ENCODE measurements at places on chromosomes 5 and 9.
A peak's percentile ranks its signal among the peaks of the same experiment; 100 is the strongest.

- DNase-seq = no peak
Measured at GRCh38 chr5:11609570-11610303, 294.5 kb downstream of the CTNND2 start.

- DNase-seq = no peak
Measured at GRCh38 chr5:35862126-35862525, 5.4 kb downstream of the IL7R start.

DNA sequence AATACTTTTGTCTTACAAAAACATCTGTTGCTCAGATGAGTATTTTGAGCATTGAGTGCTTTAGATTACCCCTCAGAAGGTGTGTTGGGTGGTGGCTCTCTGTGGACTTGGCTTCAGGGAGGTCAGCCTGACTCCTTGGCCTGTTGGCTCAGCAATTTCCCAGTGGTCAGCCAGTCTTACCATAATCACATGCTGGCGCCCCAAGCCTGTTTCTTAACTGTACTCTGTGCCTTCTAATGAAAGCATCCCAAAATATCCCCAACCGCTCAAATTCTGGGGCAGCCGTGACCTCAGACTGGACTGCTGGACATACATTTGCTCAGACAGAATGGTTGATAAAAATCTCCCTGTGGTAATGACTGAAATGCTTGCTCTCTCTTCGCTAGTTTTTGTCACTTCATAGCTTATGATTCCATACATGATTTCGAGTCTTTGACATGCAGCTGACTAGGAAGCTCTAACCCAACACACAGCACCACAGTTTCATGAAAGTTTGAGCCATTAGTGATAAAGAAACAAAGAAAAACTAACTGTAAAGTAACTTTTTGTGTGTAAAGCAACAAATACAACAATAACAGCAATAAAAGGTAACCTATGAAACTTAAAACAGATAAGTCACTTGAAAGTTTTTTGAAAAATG is 562.2 kb upstream of the MEF2C start:
- no peak for DNase-seq

DNA sequence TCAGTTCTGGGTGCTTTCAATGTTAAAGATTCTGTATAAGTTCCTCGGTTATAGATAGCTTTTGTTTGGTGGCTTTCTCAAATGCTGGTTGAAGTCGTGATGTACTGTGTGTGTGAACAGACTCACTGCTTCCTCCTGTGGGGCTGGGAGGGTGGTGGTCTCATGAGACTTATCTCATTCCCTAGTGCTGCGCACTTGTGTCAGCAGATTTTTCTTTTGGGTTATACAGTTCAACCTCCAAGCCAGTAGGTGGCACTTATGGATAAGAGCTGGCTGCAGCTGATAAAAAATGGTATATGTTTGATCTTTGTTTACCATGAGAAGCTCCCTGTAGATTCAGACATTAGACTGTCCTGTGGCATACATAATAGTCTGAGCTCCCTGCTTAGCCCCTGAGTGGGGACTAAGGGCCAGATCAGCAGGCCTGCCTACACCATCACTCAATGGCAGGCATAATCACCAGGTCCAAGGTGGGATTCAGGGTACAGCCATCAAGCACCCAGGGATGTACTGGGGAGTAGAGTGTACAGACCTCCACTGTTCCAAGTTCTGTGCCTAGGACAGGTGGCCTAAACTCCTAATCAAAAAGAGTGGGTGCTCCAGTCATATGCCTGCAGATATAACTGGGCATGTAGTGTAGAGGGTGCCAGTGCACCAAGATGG is 174.2 kb downstream of the OXCT1 start:
- peak; percentile 7 for DNase-seq
